Endothelial cell of coronary artery (primary cell): ENCODE measurements at places on chromosomes 5 and 9. TPM values are rescaled to one million over a fixed set of nuclear protein-coding genes. Genes with fewer than 3 reads are reported as not detected.

Gene NUTM2F
- total RNA-seq: not detected in 2 replicates

Gene PAEP
- not detected in 2 replicates for total RNA-seq

Gene TXNDC15
- 43.6 and 80.9 TPM in 2 replicates for total RNA-seq

Gene PCDHGB5
- total RNA-seq: 12.7 and 14.3 TPM in 2 replicates

Gene SH3RF2
- 1.2 and 4.3 TPM in 2 replicates for total RNA-seq

Gene OLFML2A
- total RNA-seq: under 0.01 and 0.28 TPM in 2 replicates

Gene SAXO1
- not detected in 2 replicates for total RNA-seq

Gene LIFR
- total RNA-seq: 25.8 and 36.9 TPM in 2 replicates
